DND-41 (cell line): ENCODE measurements at places on chromosomes 12 and 14.

GRCh38 chr12:115375186-115375991 lies 691.4 kb upstream of the TBX3 start:
- peak; percentile 66 for DNase-seq

GRCh38 chr12:31768046-31768445 lies 39.2 kb upstream of the AMN1 start:
- peak; percentile 24 for DNase-seq

DNA sequence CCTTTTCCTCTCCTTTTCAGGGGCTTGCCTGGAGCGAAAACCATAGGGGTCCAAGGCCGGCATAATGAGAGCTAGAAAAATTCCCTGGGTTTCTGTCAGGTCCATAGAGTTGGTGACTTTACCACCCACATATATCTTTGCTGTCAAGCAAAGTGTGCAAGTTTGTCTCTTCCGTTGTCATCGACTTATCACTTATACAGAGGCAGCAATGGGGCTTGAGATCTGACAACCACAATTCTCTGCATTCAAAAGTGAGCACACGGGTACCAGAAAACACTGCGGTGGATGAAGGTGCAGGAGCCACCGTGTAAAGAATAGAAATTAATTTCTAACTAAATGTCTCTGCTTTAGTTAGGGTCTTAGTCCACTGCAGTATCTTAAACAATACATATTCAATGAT lies 162.3 kb downstream of the DAD1 start:
- no peak for DNase-seq

DNA sequence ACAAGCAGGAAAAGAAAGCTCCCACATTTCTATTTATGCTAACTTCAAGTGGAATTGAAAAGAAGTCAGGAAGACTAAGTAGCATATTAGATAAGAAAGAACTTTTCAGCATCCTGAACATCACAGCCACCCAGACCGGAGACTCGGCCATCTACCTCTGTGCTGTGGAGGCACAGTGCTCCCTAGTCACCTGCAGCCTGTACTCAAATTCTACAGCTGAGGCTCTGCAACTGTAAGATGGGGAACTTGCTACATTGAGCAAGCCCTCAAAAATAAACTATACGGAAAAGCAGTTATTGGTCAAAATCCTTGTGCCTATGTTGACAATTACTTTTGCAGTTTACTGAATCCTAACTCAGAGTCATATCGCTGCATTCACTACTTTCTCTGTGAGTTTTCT lies 361.9 kb downstream of the DAD1 start:
- DNase-seq = no peak

GRCh38 chr12:97595936-97596335 lies 133.3 kb downstream of the RMST start:
- no peak for DNase-seq

- no peak for DNase-seq
Measured at GRCh38 chr14:56170877-56171422, 52.7 kb downstream of the PELI2 start.

- peak; percentile 24 for DNase-seq
Measured at GRCh38 chr14:105180592-105181548, at the start of gene NUDT14. Gene NUDT14 (minus strand): TSS chr14:105181312. CDS start chr14:105181209, 103 bp downstream.

DNA sequence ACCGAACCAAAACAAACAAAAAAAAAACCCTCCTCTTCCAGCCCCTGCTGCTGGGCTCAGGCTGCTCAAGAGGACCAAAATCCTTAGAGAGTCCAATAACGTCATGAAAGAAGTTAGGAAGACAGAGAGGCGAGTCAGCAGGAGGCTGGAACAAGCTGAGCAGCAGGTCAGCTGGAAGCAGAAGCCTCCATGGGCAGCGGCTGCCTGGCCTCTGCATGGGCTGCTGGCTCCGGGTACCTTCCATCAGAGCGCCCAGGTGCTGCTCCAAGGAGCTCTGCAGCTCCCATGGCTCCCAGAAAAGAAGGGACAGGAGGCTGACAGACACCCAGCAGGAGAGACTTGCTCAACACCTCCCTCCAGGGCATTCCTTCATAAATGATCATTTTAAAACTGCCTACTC lies 3.2 kb upstream of the KRT2 start:
- DNase-seq = no peak

- no peak for DNase-seq
Measured at GRCh38 chr12:12812174-12812573, 972 bp upstream of the DDX47 start.

DNA sequence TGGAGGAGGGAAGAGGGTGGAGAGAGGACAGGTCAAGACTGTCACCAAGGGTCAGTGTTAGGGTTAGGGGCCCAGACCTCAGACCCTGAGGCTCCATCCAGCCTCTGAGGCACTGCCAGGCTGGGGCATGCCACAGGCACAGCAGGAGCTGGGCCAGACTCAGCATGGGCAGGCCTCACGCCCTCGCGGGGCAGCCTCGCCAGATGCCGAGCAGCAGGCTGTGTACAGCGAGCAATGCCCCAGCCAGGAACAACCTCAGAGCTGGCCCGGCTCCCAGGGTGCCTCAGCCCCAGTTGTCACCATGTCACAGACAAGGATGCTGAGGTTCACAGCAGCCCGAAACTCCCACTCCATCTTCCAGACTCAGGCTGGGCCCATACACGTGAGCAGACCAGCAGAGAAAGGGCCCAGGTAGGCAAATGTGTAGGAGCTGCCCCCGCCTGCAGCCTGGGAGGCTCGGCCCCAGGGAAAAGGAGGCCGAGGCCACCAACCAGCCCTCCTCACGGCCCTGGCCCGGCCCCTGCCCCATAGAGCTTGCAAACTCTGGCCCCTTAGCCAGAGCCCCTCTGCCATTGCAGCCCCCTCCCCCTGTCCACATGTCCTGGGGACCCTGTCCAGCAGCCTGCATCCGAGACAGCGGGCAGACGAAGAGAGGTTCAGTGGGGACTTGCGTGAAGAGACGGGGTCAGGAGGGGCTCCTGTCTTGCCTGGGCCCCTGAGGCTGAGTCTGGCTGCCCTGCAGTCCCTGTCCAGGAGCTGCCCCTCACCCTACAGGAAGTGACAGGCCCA lies 7.5 kb downstream of the C14orf180 start:
- DNase-seq = no peak

- DNase-seq = no peak
Measured at GRCh38 chr14:53890611-53891101, 66.0 kb downstream of the BMP4 start.

- DNase-seq = no peak
Measured at GRCh38 chr12:54197431-54197909, 8.7 kb upstream of the SMUG1 start.
